ENCODE measurements at places on chromosomes 13 and 19.

GRCh38 chr13:41386211-41386610 is 71.1 kb upstream of the RGCC start:
- DNase-seq = no peak

DNA sequence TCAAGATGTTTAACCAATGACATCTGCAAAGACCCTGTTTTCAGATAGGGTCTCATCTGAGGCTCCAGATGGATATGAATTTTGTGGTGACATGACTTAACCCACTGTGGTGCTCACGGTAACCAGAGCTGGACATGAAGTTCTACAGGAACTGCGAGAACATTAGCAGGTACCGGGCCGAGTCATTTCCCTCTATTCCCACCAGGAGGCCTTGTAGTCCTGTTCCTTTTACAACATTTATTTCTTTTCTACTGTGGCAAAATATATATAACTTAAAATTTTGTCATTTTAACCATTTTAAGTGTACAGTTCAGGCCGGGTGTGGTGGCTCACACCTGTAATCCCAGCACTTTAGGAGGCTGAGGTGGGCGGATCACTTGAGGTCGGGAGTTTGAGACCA is 7.6 kb upstream of the TSPAN16 start:
- no peak for DNase-seq

DNA sequence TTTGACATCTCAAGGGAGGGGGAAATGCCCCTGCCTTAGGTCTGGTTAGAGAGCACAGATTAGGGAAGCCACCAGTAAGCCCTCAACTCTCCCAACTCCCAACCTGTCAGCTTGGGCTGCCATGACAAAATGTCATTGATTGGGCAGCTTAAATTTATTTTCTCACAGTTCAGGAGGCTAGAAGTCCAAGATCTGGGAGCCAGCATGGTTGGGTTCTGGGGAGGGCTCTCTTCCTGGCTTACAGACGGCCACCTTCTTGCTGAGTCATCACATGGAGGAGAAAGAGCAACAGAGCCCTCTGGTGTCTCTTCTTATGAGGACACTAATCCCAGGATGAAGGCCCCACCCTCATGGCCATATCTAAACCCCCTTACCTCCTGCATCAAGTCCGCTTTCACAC is 24.2 kb downstream of the C19orf12 start:
- no peak for DNase-seq

- no peak for DNase-seq
Observed at GRCh38 chr13:104962411-104962810, 1573.1 kb downstream of the EFNB2 start.

- peak; percentile 51 for DNase-seq
Observed at GRCh38 chr19:54162241-54162805, 2.8 kb upstream of the LENG1 start.

DNA sequence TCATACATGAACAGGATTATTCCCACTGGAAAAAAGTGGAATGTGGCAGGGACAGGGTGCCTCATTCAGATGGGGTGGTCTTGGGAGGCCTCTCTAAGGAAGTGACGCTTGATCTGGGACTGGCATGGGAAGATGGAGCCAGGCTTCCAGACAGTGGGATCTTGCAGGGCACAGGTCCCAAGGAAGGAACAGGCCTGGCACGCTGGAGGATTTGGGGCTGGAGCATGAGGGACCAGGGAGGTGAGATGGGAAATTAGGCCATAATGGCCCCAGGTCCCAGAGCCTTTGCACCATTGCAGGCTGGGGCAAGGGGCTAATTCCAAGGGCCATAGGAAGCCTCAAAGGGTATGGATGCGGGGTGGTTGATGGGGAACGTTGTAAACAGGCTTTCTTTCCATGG is 9.2 kb downstream of the ZNF536 start:
- no peak for DNase-seq

- DNase-seq = no peak
Observed at GRCh38 chr13:30714629-30715371, 20.5 kb upstream of the ALOX5AP start.

GRCh38 chr19:8449830-8450229 is 5.1 kb downstream of the HNRNPM start:
- no peak for DNase-seq

- DNase-seq = no peak
Observed at GRCh38 chr13:27425158-27425917, 919 bp downstream of the GTF3A start.

DNA sequence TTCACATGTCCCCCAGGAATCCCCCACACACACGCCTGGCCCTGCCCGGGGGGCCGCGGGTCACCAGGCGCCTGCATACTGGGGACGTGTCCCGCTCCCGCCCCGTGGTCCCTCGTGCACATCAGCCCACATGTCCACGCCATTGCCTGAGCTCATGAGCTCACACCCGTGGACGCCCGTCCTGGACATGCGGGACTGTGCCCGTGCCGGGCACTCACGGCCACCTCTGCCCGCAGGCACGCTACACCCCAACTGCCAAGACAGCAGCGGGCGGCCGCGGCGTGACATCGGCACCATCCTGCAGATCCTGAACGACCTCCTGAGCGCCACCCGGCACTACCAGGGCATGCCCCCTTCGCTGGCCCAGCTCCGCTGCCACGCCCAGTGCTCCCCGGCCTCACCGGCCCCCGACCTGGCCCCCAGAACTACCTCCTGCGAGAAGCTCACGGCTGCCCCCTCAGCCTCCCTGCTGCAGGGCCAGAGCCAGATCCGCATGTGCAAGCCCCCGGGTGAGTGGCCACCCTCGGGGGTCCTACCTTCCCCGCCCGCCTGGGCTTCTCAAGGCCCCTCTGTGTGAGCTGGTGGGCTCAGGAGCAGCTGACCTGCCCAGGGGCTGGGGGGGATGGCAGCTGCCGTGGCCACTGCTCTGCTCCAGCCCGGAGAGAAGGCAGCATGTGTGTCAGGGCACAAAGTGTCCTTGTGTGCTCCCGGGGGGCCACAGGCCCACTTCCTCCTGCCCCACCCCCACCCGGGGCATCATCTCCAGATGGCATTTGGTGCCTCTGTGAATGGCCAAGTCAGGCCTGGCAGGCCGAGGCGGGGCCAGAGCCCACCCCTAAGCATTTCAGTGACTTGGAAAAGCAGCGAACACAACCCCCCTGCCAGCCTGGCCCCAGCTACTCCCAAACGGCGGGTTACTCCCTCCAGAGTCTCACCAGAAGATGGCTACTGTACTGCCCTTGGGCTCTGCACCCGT is 7.1 kb downstream of the MIDN start:
- DNase-seq = no peak
